Activated naive CD8-positive, alpha-beta T cell treated with anti-CD3 and anti-CD28 coated beads, Interleukin-2, amount 10 ng/mL, durations not matched to agents 7 days and 5 days (primary cell): ENCODE measurements at places on chromosomes 3 and 15. TPM values are rescaled to one million over a fixed set of nuclear protein-coding genes. Genes with fewer than 3 reads are reported as not detected.

GRCh38 chr3:1139071-1139470 is 46.2 kb downstream of the CNTN6 start:
- no peak overlapping the region for H3K4me3 ChIP-seq

DNA sequence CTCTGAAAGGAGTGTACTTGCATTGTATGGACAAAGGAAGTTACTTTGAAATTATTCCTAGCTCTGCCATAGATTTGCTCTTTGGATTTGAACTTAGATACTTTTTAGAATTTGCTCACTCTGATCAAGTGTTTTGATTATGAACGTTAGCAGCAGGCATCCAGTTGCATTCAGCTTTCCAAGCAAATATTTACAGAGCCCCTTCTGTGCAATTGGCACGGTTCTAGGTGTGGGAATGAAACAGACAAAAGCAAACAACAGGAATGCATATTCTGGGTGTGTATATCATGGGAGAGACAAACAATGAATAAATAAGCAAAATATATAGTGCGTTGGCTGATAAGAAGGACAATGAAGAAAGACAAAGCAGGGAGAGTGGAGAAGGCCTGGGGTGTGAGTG is 125.5 kb upstream of the ADAMTS9 start:
- H3K27ac ChIP-seq: no peak overlapping the region
- no peaks in the 10 kb centered on the region for H3K36me3 ChIP-seq
- no peak overlapping the region for H3K4me3 ChIP-seq
- H3K27me3 ChIP-seq: no peaks in the 10 kb centered on the region
- no peak for DNase-seq

DNA sequence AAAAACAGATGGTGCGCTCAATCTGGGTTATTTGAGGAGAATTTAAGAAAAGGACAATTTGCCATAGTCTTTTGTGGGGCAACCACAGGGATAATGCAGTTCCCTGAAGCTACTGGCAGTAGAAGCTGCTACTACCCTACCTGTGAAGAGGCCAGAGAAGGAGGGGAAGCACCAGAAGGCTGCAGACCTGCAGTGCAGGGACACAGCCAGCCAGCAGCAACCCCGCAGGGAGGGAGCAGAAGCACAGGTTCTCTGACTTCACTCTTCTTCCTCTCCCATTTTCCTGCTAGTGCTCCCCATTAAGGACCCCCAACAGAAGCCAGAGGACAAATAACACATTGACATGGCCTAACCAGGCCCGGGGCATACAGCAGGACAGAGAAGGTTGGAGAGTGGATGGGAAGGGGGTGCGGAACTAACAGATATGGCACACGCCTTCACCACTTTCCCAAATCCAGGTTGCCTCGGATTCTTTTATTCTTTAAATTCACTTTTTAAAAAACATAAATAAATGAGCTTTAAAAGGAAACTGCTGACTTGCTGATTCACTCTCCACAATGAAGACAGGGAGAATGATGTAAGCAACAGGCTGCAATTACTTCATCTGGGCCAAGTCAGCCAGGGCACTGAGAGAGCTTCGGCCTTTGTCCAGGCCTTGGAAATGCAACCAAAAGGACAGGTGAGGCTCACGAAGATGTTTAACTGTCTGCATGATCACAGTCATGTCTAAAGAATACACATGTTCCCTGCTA is 30.1 kb downstream of the POPDC2 start:
- no peak overlapping the region for H3K27ac ChIP-seq
- H3K4me1 ChIP-seq: peaks cover 22% of the 10 kb centered on the region
- DNase-seq: no peak
- H3K27me3 ChIP-seq: peaks cover 8% of the 10 kb centered on the region
- peaks cover 1% of the 10 kb centered on the region for H3K36me3 ChIP-seq

DNA sequence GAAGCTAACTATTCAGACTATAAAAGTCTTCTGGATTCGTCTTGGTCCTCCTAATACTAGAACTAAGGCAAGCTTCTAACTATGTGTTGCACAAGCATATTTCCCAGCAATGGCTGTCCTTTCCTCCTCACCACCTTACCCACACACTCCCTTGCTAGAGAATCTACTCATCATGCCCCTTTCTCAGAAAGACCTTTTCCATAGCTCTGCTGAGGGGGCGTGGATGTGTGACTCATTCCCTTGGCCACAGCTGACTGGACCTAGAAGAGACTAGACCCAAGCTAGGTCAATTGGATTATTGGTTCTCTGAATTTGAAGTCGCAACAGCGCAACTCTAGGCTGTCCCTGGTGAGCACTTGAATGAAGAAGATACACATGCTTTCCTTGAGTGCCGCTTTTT is 47.1 kb downstream of the ERC2 start:
- H3K4me3 ChIP-seq: no peak overlapping the region
- peaks cover 2% of the 10 kb centered on the region for H3K27me3 ChIP-seq
- no peak for DNase-seq
- no peaks in the 10 kb centered on the region for H3K4me1 ChIP-seq

- H3K27me3 ChIP-seq: no peaks in the 10 kb centered on the region
- no peak overlapping the region for H3K4me3 ChIP-seq
- peak overlapping the region; percentile 2 for H3K27ac ChIP-seq
Measured at GRCh38 chr3:196135693-196136639, 54.1 kb upstream of the TFRC start.

- H3K4me1 ChIP-seq: no peaks in the 10 kb centered on the region
- no peak overlapping the region for H3K4me3 ChIP-seq
- no peaks in the 10 kb centered on the region for H3K36me3 ChIP-seq
Measured at GRCh38 chr3:159401069-159401468, 587.6 kb upstream of the IL12A start.

DNA sequence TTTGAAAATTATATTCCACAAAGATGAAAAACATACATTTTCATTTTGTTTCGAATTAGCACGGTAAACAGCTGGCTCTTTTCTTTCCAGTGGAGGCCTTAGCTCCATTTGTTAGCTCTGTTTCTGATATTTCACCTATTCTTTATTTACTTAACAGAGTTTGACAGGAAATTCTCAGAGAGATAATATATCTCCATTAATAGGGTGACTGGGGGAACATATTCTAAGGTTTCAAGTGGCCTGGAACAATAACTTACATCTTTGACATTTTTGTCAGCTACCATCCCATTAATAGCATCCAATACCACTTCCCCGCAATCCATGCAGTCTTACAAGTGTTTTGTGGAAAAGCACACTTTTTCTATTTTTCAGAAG is 577.6 kb upstream of the MDFIC2 start:
- no peaks in the 10 kb centered on the region for H3K27me3 ChIP-seq
- no peaks in the 10 kb centered on the region for H3K4me1 ChIP-seq
- no peaks in the 10 kb centered on the region for H3K36me3 ChIP-seq
- no peak overlapping the region for H3K4me3 ChIP-seq

GRCh38 chr3:5840056-5840455 is 652.5 kb downstream of the EDEM1 start:
- no peak overlapping the region for H3K27ac ChIP-seq
- no peaks in the 10 kb centered on the region for H3K4me1 ChIP-seq

DNA sequence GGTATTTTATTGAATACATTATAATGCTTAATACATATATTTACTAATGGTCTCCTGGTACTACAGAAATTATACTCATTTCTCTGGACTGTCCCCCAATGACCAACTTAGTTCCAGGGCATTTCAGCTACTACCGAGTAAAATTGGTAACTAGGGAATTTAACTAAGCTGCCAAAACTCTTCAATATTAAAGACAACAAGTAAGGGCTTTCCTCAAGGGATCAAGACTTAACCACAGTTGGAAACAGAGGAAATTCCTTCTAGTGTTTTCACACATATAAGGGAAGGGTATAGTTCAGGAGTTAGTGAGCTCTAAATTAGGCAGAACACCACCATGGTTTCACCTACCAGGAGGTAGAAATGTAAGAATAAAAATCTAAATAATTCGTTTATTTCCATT is 357.4 kb downstream of the TBL1XR1 start:
- H3K27me3 ChIP-seq: peaks cover 1% of the 10 kb centered on the region
- no peak overlapping the region for H3K27ac ChIP-seq
- H3K36me3 ChIP-seq: no peaks in the 10 kb centered on the region
- H3K4me1 ChIP-seq: no peaks in the 10 kb centered on the region
- DNase-seq: no peak

GRCh38 chr3:150449169-150449721 is 41.1 kb downstream of the TSC22D2 start:
- no peak overlapping the region for H3K4me3 ChIP-seq
- H3K4me1 ChIP-seq: peaks cover 3% of the 10 kb centered on the region
- H3K36me3 ChIP-seq: peaks cover 3% of the 10 kb centered on the region

- DNase-seq: no peak
- H3K4me3 ChIP-seq: no peak overlapping the region
- peaks cover 3% of the 10 kb centered on the region for H3K4me1 ChIP-seq
- H3K36me3 ChIP-seq: no peaks in the 10 kb centered on the region
- H3K27ac ChIP-seq: no peak overlapping the region
- peaks cover 8% of the 10 kb centered on the region for H3K27me3 ChIP-seq
Measured at GRCh38 chr15:40121911-40122638, 13.4 kb upstream of the BMF start.

DNA sequence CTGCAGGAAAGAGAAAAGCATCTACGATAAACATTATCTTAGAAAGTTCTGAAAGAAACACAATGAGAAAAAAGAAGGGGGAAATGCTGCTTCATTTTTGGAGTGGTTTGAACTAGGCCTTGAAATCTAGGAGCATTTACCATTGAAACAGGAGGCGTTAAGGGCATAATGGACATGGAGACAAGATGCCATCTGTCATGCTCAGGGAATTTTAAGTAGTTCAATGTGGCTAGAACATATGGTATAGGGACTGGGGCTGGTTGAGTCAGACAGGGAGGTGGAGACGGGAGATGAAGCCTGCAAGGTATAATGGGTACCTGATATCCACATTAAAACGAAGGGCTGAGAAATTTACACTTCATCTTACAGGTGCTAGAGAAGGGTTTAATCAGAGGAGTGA is 10.4 kb upstream of the PLAAT1 start:
- no peaks in the 10 kb centered on the region for H3K4me1 ChIP-seq
- DNase-seq: no peak
- H3K4me3 ChIP-seq: no peak overlapping the region
- H3K36me3 ChIP-seq: no peaks in the 10 kb centered on the region
- H3K27me3 ChIP-seq: peaks cover 8% of the 10 kb centered on the region

- peaks cover under 1% of the 10 kb centered on the region for H3K4me1 ChIP-seq
- H3K27me3 ChIP-seq: no peaks in the 10 kb centered on the region
- H3K36me3 ChIP-seq: peaks cover 21% of the 10 kb centered on the region
- no peak overlapping the region for H3K4me3 ChIP-seq
- no peak overlapping the region for H3K27ac ChIP-seq
Measured at GRCh38 chr15:90946941-90947576, 7.6 kb upstream of the RCCD1 start.

DNA sequence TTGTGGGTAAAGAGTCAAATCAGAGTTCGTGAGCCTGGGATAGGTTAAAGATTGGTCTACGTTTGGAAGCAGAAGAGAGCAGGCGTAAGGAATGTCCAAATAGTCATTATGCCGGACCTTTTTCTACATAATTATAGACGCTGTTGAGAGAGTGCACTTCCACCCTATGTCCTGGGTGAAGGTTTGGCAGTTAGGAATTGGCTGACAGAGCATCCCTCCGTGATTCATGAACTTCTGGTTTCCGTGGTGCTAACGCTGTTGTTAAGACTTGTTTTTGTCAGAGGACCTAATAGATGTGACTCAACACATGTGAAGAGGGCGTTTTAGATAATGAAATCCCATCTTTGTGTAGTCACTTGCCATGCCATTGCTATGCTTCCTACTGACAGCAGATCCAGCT is 1.1 kb downstream of the EAF1 start:
- peaks cover 22% of the 10 kb centered on the region for H3K36me3 ChIP-seq
- H3K27me3 ChIP-seq: no peaks in the 10 kb centered on the region
- H3K27ac ChIP-seq: peak overlapping the region; percentile 96
- no peak for DNase-seq

DNA sequence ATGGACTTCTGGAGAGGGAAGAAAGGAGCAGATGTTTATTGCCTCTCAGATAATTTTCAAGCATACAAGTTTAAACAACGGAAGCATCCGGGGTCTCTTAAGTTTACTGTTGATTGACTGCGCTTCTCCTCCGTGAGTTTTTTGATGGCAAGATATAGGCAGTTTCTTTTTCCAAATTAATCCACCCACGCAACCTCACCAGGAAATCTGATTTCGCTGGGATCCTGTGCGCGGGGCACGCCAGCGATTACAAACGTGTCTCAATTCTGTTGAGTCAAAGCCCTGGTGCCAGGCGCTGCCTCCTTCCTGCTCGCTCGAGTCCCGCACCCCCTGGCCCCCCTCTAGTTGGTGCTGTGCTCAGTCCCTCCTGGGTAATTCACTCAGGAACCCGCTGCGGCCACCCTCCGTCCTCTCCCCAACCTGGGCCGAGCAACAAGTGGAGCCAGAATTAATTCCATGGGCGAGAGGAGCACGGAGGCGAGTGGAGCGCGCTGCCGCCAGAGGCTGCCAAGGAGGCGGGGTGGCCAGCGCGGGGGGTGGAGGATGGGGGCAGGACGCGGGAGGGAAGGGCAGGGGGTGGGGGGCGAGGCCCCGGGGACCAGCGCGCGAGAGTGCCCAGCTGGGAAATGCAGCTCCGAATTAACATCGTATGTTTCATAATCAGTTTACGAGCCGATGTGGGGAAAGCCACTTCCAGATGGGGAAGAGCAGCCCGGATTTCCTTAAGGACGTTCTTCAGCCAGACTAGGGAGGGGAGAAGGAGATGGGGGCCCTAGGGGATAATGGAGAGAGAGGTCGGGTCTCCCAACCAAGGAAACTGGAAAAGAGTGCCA is 6.0 kb downstream of the WNT5A start:
- H3K4me1 ChIP-seq: peaks cover 3% of the 10 kb centered on the region
- no peak overlapping the region for H3K4me3 ChIP-seq
- no peaks in the 10 kb centered on the region for H3K36me3 ChIP-seq
- H3K27ac ChIP-seq: no peak overlapping the region
- DNase-seq: no peak

DNA sequence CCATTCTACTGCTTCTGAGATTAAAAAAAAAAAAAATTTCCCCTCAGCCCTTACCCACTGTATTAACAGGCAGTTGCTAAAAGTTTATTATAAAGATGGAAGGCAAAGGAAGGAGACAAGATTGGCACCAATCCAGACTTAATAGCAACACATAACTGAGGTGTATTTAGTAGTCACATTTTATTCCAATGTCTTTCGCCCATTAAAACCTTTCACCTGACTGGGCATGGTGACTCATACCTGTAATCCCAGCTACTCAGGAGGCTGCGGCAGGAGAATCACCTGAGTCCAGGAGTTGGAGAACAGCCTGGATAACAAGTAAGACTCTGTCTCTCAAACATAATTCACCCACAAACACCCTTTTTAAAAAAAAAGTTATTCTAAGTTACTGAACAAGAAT is 4.4 kb downstream of the ACAP2 start:
- H3K27me3 ChIP-seq: no peaks in the 10 kb centered on the region
- no peak overlapping the region for H3K27ac ChIP-seq
- peaks cover 15% of the 10 kb centered on the region for H3K4me1 ChIP-seq
- no peak overlapping the region for H3K4me3 ChIP-seq
- peaks cover 16% of the 10 kb centered on the region for H3K36me3 ChIP-seq

- peaks cover 2% of the 10 kb centered on the region for H3K27me3 ChIP-seq
- DNase-seq: no peak
- H3K36me3 ChIP-seq: no peaks in the 10 kb centered on the region
Measured at GRCh38 chr15:71251584-71252043, 136.3 kb downstream of the THSD4 start.

GRCh38 chr15:62968699-62969098 is 73.8 kb upstream of the TPM1 start:
- no peak overlapping the region for H3K27ac ChIP-seq
- peaks cover 5% of the 10 kb centered on the region for H3K4me1 ChIP-seq
- no peak for DNase-seq
- H3K4me3 ChIP-seq: no peak overlapping the region
- H3K36me3 ChIP-seq: no peaks in the 10 kb centered on the region
- peaks cover 11% of the 10 kb centered on the region for H3K27me3 ChIP-seq

NRROS gene
- total RNA-seq: 17.0 TPM

TLR9 gene
- total RNA-seq: 2.0 TPM

CLRN1 gene
- not detected for total RNA-seq

INSYN1 gene
- total RNA-seq: not detected

CCR3 gene
- 1.3 TPM for total RNA-seq

EFHB gene
- total RNA-seq: 0.17 TPM

IL17RE gene
- total RNA-seq: 1.1 TPM

CD200 gene
- 1.7 TPM for total RNA-seq

NEK10 gene
- total RNA-seq: 0.79 TPM
